ENCODE measurements at places on chromosomes 2 and 18.
A peak's percentile ranks its signal among the peaks of the same experiment; 100 is the strongest.

DNA sequence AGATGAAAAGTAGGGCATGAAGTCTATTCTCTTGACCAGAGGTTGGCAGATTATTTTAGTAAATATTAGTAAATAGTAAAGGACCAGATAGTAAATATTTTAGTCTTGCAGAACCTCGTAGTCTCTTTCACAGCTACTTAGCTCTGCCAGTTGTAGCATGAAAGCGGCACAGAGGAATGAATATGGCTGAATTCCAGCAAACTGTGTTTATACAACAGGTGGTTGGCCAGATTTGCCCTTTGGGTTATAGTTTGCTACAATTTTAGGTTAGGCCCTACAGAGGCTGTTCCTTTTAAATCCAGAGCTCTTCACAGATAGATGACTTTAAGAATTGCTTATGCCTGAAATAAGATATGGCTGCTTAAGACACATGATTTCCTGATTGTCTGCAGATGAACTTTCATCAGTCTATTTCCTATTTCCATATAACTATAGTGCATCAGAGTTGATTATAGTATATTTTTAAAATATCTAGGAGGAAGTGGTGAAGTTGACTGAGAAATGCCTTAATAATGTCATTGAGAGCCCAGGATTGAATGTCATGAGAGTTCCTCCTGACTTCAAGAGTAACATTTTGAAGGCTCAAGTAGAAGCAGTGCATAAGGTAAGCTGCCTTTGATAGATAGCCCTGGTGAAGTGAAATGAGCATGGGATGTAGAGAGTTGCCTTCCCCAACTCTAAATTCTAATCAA lies 80.5 kb downstream of the TMEM185B start:
- no peak for DNase-seq

- DNase-seq: peak; percentile 75
These were observed 132.2 kb downstream of the TDRD15 start for GRCh38 chr2:21256006-21256405.

- DNase-seq: peak; percentile 40
These were observed 344.3 kb upstream of the KCNH7 start for GRCh38 chr2:163182764-163183354.

DNA sequence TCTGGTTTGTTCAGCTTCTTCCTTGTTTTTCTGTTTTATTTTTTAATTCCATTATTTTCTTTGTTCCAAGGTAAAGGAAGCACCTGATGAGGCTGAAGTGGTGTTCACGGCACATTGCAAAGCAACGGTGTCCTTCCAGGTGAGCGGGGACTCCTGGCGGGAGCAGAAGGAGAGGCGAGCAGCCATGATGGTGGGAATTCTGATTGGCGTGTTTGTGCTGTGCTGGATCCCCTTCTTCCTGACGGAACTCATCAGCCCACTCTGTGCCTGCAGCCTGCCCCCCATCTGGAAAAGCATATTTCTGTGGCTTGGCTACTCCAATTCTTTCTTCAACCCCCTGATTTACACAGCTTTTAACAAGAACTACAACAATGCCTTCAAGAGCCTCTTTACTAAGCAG lies 88.4 kb downstream of the DDX18 start:
- no peak for DNase-seq

DNA sequence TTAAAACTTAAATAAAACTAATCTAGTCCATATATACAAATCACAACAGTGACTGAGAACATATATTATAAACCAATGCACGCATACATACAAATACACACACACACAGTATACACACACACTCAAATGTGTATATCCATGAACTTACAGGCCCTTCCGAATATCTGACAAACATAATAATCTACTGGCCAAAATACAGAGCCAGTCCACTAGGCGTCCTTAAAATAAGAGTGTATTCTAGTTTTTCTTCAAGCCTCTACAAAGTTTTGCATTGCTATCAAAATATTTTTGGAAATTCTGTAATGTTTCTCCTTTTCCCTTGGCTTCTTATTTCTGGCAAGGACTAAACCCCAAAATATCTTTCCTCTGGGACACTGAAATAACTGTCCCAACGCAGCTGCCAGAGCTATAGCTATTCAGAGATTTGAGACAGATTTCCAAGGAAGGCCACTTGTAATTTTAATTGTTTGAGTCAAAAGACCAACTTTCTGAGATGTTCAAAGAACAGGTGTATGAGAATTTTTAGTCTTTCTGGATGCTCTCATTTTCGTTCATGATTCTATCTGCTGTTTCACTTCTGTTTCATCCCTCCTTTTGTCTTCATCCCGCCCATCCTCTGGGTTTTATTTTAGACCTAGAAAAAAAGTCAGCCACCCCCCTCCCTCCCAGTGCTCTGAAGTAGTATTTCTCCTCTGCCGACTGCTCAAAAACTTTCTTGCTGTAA lies 24.1 kb upstream of the SP3 start:
- DNase-seq: no peak

- DNase-seq: no peak
These were observed 183.9 kb upstream of the KLHL14 start for GRCh38 chr18:32956591-32957315.

DNA sequence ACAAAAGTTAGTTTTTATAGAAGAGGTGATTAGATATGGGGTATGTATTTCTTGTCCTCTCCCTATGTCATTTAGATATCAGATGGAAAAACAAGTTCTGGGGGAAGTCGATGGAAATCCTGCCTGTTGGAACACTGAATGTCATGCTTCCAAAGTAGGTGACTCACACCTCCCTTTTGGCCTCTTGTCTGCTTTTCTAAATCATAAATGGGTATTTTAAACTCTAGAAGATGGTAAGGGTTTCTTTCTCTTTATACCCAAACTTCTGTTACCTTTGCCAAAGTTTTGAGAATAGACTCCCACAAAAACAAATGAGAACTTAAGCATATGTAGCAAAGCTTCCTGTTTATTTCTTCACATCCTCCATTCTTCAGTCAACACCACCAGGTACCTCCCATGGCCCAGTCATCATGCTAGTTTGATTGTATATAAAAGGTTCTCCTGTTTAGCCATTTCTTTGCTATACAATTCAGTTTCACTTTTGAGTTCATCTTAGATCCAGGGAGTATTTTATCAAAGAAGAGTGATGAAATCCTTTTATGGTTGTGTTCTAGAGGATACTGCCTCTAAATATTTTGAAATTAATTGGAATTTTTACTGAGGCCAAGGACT lies 63.9 kb downstream of the PRKRA start:
- peak; percentile 39 for DNase-seq

GRCh38 chr2:100242891-100243619 lies 79.2 kb downstream of the LONRF2 start:
- DNase-seq: peak; percentile 52

DNA sequence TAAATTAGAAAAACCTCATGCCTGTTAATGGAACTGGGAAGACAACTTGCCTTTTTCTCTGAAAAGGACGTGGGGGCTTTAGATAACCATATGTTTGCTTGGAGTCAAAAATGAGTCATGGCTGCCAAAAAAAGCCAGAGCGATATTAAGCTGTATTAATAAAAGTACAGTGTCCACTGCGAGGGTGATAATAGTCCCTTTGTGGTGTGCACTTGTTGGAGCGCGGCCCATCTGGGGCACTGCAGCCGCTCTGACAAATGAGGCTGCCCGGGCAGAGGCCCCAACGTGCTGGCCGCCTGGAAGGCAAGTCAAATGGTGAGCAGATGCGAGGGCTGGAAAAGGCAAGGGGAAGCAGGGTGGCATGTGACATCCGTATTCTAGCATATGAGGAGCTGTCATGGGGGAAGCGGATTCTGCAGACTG lies 103.3 kb upstream of the NCK2 start:
- DNase-seq: peak; percentile 80

DNA sequence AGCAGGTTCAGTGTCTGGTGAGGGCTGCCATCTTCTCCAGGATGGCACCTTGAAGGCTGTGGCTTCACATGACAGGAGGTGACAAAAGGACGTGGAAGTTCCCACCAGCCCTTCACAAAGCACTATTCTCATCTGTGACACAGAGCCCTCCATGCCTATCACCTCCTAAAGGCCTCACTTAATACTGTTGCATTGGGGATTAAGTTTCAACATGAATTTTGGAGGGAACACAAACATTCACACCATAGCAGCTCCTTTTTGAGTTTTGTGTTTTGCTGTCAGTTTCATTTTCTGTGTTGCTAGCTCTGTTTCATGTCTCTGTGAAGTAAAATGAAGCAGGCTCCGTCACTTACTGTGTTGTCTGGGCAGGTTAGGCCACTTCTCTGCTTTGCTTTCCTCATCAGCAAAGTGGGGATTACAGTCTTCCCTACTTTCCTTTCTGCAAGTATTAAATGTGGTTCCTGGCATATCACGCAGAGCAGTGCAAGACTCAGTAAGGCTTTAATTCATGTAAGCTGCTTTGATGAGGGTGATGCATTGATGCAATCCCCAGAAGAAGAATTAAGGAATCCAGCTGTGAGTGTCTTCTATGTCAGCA lies 31.6 kb downstream of the LIMS1 start:
- DNase-seq: no peak

DNA sequence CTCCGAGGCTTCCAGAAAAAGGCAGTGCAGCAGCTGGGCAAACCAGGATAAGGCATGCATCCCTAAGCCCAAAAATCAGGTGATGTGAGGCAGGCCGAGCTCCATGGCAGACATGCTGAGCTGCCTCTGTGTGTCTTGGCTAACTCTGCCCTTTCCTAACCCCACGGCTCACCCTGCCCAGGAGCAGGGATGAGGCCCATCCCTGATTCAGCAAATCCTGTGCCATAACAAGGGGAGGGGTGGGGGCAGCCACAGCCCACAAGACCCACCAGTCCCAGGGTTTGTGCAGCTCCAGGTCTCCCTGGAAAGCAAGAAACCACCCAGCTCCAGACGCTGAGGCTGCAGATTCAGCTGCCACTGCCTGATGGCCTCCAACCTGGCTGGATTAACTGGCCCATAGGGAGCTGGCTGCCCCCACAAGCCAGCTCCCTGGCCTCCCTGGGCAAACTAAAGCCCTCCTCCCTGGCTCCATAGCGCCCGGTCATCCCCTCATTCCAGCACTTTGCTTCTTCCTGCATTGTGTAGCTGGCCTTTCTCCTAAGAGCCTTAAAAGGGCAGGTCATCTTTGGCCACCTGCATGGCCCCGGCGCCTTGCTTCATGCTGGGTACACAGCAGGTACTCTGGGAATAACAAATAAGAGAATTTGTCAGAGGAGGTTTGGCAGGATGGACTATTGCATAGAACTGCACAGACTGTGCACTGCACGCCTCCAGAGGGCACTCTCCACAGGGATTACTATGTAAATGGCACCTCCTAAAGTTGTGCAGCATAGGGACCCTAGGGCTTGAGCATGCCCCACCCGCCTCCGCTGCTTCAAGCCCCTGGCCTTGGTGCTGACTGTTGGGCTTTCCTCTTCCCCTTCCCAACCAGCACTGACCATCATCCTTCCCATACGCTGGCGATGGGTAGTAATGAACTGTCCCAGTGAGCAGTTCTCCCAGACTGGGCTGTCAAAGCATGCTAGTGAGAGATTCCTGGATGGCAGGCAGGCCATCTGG lies 10.7 kb downstream of the STEAP3 start:
- peak; percentile 32 for DNase-seq

GRCh38 chr18:23675236-23675635 lies 12.5 kb upstream of the ANKRD29 start:
- DNase-seq: no peak

DNA sequence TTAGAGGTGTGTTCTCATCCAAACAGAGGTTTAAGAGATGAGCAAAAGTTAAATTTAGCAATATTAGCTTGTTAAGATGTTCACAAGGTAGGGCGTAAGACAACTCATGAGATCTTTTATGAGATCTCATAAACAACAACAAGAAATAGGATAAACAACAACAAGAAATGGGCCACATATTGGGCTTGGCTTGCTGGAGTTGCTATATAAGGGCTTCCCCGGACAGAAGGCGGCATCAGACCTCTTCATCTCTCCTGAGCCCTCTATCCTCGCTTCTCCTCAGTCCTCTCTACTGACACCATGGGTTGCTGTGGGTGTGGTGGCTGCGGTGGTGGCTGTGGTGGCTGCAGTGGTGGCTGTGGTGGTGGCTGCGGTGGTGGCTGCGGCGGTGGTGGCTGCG lies at the start of gene SCYGR8:
SCYGR8 (plus strand) TSS at position 301 of the 400 bp plus-strand sequence; CDS start at position 301, 0 bp downstream.
- no peak for DNase-seq

DNA sequence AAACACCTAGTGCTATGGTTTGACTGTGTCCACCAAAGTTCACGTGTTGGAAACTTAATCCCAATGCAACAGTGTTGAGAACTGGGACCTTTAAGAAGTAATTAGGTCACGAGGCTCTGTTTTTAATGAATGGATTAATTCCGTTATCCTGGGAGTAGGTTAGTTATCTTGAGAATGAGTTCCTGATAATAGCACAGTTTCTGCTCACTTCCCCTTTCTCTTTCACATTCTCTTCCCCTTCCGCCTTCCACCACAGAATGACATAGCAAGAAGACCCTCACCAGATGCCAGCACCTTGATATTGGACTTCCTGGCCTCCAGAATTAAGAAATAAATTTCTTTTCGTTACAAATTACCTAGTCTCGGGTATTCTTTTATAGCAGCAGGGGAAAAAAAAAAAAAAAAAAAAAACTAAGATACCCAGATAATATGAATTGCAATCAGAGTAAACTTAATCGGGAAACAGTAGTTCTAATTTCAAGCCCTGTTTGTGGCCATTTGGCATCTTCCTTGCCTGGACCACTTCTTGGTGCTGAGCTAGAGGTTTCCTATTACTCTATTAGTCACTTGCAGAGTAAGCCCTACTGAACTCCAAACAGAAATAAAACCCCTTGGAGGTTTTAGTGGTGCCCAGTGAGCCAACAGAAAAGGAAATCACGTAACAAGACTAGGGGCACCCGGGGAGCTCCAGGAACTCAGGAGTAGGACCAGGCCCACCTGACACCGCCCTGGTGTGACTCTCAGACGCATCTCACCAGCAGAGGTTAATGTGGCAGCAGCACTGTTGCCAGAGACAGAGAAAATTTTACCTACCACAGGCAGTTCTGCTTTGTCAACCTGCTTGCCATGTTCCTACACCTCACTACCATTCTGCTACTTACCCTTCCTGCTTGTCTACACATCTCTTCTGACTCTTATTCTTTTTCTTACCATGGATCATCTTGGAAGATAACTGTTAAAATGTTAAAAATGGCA lies 147.6 kb upstream of the CAB39 start:
- DNase-seq: peak; percentile 91

GRCh38 chr2:11155381-11156035 lies at the start of gene SLC66A3:
Gene SLC66A3, plus strand, starts transcription at chr2:11155467. Its CDS starts 80 bp downstream, at chr2:11155547.
- peak; percentile 92 for DNase-seq

DNA sequence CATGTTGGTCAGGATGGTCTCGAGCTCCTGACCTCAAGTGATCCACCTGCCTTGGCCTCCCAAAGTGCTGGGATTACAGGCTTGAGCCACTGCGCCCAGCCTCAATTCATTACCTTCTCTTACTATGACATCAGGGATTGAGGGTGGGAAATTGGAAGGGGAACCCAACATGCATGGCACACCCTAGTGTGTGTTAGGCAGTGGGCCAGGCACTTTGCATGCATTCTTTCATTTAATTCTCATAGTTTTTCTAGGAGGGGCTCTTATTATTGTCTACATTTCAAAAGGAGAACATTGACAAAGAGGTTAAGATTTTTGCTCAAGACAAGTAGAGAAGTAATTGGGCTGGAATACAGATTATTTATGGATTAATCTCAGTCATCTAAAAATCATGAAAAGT lies 10.9 kb upstream of the DNAJB2 start:
- no peak for DNase-seq

GRCh38 chr2:200208041-200208440 lies 98.5 kb upstream of the SPATS2L start:
- no peak for DNase-seq
